ENCODE measurements at places on chromosomes 4 and X. TPM values are rescaled to one million over a fixed set of nuclear protein-coding genes. Genes with fewer than 3 reads are reported as not detected.

Gene DCAF4L1
- total RNA-seq, result not detected

Gene MBNL3
- total RNA-seq, result 13.5 TPM

Gene CT45A3
- not detected for total RNA-seq

GRCh38 chr4:159077702-159078495 lies 25.0 kb upstream of the RAPGEF2 start:
- no peak for ATAC-seq

DNA sequence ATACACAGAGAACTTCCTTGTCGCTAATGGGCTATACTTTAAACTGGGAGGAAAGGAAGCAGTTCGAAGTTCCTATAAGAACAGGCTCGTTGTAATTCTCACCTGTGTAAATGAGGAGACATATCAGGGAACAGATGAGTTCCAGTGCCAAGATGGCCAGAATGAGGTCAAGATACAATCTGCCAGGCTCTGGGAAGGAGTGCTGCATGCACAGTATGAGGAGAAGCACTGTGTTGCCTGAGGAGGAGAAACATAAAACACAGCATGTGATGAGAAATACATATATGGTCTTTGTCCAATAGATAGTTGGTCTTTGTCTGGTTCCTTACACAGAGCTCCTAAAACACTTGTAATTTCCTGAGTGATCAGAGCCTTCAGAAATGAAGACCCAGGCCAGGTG lies 24.3 kb downstream of the TMEM192 start:
- no peak for ATAC-seq

DNA sequence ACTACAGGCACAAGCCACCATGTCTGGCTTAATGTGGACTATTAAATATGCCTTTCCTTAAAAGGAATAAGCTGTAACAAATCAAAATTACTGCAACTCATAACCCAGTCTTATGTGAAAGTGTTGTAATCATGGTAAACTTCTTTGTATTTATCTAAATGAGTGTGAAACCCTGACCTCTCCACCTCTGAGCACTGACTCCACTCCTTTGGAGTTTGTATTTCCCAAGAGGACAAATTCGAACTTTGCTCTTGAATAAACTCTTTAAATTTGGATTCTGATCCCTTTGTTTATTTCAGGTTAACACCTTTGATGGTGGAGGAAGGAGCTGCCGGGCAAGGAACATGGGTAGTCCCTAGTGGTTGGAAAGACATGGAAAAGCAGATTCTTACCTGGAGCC lies 48.3 kb upstream of the FAM9A start:
- ATAC-seq, result no peak

DNA sequence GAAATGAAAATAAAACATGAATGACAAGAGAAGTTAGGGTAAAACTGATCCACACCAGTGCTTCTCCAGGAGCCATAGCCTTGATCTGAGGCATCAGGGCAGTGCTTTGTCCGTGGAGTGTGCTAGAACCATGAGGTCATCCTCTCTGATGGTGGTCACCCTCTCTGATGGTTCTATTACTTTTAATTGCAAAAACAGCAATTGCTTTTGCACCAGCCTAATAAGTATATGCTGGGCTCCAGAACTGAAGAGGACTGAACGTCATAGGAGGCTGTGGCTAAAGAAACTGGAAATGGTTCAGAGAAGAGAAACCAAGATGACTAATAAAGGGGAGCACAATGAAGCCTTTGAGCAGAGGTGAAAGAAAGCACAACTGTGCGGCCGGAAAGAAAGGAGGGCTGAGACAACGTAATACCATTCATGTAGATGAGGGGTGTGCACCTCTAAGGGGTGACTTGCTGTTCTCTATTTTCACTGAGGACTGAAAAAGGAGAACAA lies 17.0 kb upstream of the TMEM154 start:
- ATAC-seq, result no peak

- no peak for ATAC-seq
These were observed 49.0 kb downstream of the DDX3X start for GRCh38 chrX:41382714-41383645.

- no peak for ATAC-seq
These were observed 168.9 kb upstream of the PUDP start for GRCh38 chrX:7316887-7317286.

DNA sequence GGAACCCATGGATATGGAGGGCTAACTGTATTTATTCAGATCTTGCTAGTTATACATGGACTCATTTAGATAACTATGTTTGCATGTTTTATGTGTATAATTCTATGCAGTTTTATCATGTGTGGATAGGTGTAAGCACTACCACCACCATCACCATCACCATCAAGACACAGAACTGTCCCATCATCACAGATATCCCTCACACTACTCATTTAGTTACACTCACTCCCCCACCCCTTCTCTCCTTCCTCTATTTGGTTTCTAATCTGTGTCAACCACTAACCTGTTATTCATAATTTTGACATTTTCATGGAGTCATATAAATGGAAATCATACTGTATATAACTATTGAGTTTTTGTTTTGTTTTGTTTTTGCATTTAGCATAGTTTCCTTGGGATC lies 43.7 kb downstream of the STAG2 start:
- no peak for ATAC-seq

GRCh38 chrX:132501606-132502005 lies 12.8 kb upstream of the MBNL3 start:
- no peak for ATAC-seq

Measured in gastroesophageal sphincter (tissue), 4 donors.